ENCODE measurements at places on chromosomes 1 and 21.

DNA sequence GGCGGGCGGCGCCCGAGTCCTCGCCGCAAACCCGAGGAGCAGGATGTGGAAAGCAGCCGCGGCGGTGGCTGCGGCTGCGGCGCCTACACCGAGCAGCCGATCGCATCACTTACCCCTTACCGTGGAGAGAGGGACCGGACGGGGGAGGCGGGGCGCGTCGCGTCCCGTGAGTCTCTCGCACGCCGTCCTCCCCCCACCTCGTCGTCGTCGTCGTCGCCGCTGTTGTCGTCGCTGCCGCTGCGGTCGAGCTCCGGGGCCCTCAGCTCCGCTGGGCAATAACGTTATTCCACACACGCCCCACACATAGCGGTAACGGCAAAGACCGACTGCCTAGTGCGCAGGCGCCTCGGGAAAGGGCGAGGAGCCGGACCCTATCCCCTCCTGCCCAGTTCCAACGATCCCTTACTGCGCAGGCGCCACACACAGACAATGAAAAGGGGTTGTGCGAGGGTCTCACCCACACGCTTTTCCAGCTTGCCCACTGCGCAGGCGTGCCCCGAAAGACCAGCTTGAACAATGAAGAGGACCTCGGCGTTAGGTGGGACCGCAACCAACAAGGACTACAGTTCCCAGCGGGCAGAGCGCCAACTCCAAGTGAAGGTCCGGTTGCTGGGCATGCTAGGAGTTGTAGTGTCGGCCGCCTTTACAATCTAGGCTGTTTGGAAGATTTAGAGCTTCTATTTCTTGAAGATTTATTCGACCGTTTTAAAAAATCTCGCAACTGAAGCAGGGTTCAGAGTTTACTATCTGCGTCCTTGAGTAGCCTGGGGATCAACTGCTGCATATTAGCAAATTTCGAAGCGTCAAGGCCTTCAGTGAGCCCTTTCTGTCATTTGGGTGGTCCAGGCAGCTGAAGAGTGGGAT lies at the start of gene CEP170:
Gene CEP170 (minus strand): TSS at position 355 of the 864 bp plus-strand sequence. CDS start 30,001 bp downstream, outside the sequence.
- DNase-seq, result peak; percentile 98

DNA sequence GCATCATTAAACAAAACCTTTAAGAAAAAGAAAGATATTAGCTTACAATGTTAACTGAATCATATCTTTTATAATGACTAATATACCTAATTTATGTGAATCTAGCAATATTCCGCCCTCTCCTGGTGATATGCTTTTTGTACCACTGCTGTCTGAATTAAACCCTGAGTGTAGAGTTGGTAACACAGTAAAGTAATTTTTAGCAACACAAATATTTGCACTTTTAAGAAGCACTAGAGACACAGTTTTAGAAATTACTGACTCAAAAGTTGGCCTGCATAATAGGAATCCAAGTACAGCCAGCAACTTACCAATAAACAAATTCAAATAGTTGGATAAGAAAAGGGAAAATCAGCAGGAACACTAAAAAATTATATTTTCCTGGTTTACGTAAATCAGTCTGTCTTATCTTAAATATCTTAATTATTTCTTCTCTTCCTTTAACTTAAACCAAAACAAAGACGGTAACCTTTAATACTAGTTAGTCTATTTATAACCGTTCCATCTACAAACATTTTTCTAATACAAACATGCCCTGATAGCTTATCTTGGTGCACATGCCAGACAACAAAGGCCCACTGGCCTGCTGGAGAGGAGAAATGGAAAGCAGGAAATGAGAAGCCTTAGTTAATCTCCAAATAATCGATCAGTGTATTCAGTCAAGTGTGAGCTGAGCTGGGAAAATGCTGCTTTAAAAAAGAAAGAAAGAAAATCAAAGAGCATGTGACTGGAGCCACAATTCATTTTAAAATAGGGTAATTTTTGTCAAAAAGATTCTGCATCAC lies 246.0 kb downstream of the RERE start:
- peak; percentile 44 for DNase-seq

GRCh38 chr1:161706482-161707347 lies at the start of gene FCRLA:
TSS of gene FCRLA (plus strand) at chr1:161707229. CDS start at chr1:161707265, 36 bp downstream.
- DNase-seq, result peak; percentile 99

DNA sequence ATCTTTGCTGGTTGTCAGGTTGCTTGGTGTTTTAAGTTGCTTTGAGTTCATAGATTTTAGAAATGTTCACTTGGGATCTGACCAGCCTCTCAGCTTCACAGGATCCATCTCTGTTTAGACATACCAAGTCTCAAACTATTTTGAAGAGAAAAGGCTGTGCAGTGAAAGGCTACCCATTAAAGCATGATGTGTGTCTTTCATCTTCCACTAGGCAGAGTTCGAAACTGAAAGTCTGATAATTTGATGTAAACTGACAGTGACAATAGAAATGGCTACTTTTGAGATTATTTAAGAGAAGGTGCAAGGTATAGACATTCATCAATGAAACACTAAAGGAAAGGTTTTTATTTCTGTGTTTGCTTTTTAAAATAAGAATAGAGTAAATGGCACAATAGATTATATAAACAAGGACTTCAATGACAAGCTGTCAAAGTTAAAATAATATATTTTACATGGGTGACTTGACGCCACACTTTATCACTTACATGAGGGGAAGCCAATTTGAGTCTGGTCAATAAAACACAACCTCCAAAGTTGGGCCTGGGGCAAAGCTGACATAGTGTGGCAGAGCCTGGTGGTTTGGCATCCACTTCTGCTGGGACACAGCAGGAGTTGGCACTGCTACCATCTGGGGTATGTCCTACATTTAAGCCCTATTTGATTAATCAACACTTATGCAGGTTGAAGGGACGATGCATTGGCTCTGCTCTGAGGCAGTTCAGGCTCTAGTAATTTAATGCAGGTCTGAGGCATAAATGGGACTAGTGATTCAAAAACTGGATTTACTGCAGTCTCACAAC lies 197.7 kb downstream of the CRB1 start:
- no peak for DNase-seq

- DNase-seq, result no peak
Observed at GRCh38 chr1:207518608-207519236, 22.8 kb downstream of the CR1 start.
